H9 (cell line): ENCODE measurements at places on chromosomes 6 and 20.

- DNase-seq = no peak
Observed at GRCh38 chr6:108820006-108820405, 28.2 kb upstream of the ARMC2 start.

- DNase-seq = no peak
Observed at GRCh38 chr20:48691523-48691922, 136.3 kb downstream of the PREX1 start.

DNA sequence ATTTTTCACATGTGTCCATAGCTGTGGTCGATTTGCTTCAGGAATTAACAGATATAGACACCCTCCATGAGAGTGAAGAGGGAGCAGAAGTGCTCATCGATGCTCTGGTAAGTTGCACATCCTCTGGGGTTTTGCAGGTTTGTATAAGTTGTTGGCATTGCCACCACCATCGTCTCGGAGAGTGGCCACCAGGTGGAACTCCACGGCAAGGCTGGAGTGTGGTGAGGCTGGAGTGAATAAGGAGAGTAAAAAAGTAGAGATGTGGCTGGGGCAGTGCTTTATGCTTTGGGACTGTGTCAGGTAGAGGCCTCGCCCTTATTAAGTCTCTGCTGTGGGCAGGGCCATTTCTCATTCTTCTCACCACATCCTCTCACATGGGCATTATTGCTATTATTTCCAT lies 63.7 kb downstream of the CTNNBL1 start:
- DNase-seq = no peak

GRCh38 chr20:58146081-58146745 lies 82.2 kb downstream of the ANKRD60 start:
- DNase-seq = no peak

DNA sequence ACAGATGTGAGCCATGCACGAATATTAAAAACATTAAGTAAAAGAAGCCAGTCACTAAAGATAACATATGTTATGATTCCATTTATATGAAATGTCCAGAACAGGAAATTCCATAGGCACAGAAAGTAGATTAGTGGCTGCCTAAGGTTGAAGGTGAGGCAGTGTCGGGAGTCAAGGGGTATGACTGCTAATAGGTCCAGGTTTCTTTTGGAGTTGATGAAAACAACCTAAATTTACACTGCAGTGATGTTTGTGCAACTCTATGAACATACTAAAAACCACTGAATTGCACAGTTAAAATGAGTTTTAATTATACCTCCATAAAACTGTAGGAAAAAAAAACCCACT lies 14.4 kb downstream of the SRPK1 start:
- no peak for DNase-seq

GRCh38 chr6:14453712-14454472 lies 336.3 kb downstream of the CD83 start:
- DNase-seq = no peak

DNA sequence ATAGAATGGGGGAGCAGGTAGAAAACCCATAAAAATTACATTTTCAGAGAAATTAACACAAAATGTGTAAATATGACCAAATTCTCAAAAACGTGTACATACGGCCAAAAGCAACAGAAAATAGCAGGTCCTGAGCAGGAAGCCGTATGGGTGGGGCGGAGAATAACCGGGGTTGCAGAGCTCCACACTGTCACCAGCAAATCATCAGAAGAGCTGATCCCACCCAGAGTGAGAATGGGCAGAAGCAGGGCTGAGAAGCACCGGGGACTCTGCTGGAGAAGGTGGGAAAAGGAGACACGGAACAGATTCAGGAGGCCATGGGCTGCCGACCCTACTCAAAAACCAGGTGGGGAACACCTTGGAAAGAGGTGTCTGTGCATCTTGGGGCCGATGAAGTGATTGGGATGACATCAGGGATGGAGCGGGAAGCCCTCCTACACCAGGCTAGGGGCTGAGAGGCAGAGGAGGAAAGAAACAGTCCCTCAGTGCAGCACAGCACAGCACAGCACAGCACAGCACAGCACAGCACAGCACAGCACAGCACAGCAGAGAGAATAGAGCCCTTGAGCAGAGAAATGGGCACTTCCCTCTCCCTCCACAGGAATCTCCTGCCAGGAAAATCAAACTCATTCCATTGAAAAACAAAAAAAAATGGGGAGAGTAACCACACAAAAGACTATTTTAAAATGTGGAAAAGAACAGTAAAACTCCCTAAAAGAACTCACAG lies 22.3 kb downstream of the STX7 start:
- no peak for DNase-seq
